ENCODE measurements at places on chromosomes 3 and 15. TPM values are rescaled to one million over a fixed set of nuclear protein-coding genes. Genes with fewer than 3 reads are reported as not detected.

Gene USP13
- 14.4 TPM for total RNA-seq

Gene DPPA4
- 5.3 TPM for total RNA-seq

Gene SLC9C1
- 0.72 TPM for total RNA-seq

Gene CLEC3B
- total RNA-seq = 391 TPM

Gene HHATL
- total RNA-seq = 2.1 TPM

Gene MST1R
- total RNA-seq = 0.79 TPM

Gene ANKRD34C
- total RNA-seq = 0.99 TPM

Gene CFAP44
- total RNA-seq = 33.1 TPM

Gene CCDC13
- total RNA-seq = 2.7 TPM

DNA sequence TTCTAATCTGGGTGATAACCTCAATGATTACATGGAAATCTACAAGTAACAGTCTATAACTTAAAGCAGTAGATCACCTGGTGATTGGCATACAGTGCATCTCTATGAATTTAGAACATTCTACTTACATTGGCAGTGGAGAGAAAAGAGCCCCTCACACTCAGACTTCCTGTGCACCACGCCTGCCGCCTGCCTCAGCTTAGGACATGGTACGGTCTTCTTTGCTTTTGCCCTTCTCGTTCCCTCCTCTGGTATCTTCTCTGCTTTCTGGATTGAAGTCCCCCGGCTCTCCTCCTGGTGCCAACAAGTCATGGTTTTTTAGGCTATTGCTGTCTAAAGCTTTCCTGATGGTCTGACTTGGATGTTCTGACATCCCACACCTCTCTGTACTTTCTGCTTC, 7.9 kb upstream of the KCNMB3 start:
- H3K36me3 ChIP-seq = no peaks in the 10 kb centered on the region
- DNase-seq = no peak
- no peak overlapping the region for H3K4me3 ChIP-seq
- H3K27me3 ChIP-seq = no peaks in the 10 kb centered on the region

- H3K36me3 ChIP-seq = no peaks in the 10 kb centered on the region
- no peak overlapping the region for H3K4me3 ChIP-seq
- no peak overlapping the region for H3K27ac ChIP-seq
- H3K27me3 ChIP-seq = peaks cover 2% of the 10 kb centered on the region
Observed at GRCh38 chr3:72165317-72165716, 380.4 kb upstream of the PROK2 start.

DNA sequence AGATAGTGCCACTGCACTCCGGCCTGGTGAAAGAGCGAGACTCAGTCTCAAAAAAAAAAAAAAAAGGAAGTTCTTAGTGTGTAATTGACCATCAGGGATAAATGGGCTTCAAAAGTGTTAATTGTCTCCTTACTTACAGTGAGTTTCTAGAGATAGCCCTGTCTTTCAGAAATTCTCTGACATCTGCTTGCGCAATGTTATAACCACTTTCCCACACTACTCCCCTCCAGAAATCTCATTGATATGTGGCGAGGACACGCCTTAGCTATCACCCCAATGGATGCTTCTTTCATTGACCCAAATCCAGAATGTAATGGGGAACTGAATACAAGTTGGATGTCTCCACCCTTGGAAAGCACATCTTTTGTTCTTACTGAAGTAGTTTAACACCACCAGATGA, 70.9 kb downstream of the GMPS start:
- H3K27ac ChIP-seq = no peak overlapping the region
- H3K36me3 ChIP-seq = peaks cover 7% of the 10 kb centered on the region
- no peaks in the 10 kb centered on the region for H3K27me3 ChIP-seq
- H3K4me1 ChIP-seq = no peaks in the 10 kb centered on the region

- no peak overlapping the region for H3K4me3 ChIP-seq
- no peak for DNase-seq
- H3K4me1 ChIP-seq = peaks cover 7% of the 10 kb centered on the region
- no peaks in the 10 kb centered on the region for H3K27me3 ChIP-seq
- no peak overlapping the region for H3K27ac ChIP-seq
- no peaks in the 10 kb centered on the region for H3K36me3 ChIP-seq
Observed at GRCh38 chr3:71874618-71875017, 89.7 kb upstream of the PROK2 start.

- H3K4me1 ChIP-seq = peaks cover 10% of the 10 kb centered on the region
- peak; percentile 80 for DNase-seq
- H3K27me3 ChIP-seq = no peaks in the 10 kb centered on the region
- peak overlapping the region; percentile 17 for H3K4me3 ChIP-seq
- H3K36me3 ChIP-seq = no peaks in the 10 kb centered on the region
Observed at GRCh38 chr3:35664460-35664919, 25.2 kb downstream of the ARPP21 start.

- no peak overlapping the region for H3K27ac ChIP-seq
- H3K27me3 ChIP-seq = no peaks in the 10 kb centered on the region
- DNase-seq = no peak
- H3K4me3 ChIP-seq = no peak overlapping the region
- H3K36me3 ChIP-seq = peaks cover 22% of the 10 kb centered on the region
- H3K4me1 ChIP-seq = peaks cover 5% of the 10 kb centered on the region
Observed at GRCh38 chr3:19954676-19955075, 7.8 kb downstream of the RAB5A start.

DNA sequence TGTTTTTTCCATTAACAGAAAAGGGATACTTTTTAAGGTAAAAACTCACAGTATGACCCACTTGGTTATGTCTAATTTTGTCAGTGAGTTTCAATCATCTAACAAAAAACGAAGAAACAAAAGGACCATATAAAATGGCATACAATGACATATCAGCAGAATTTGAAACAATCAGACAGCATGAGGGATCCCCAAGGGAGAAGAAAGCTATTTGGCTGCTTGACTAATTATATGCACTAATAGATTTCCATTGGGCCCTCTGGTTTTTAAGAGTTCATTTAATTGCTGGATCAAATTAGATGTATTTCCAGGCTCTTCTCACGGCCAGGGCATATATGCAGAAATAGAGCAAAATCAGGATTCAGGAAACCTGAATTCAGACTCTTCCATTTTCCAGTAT, 376.4 kb upstream of the GBE1 start:
- H3K4me3 ChIP-seq = no peak overlapping the region
- no peaks in the 10 kb centered on the region for H3K4me1 ChIP-seq
- H3K36me3 ChIP-seq = no peaks in the 10 kb centered on the region

DNA sequence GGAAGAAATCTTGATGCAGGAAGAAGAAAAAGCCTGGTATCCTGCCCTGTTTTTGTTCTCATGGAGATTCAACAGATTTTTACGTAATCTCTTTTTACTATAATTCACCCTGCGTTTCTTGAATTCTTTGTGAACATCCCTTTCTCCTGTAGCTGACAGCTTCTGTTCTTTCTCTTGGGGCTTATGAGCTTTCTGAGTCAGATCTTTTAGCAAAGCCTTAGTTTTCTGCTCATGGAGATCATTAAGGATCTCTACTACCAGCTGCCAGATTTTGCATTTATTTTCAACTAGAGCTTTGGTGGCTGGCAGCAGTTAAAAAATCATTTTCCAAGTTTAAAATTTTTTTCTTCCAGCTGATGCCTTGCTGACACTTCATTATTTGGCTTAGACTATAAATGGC, 51.6 kb downstream of the MOBP start:
- no peak overlapping the region for H3K4me3 ChIP-seq
- H3K27ac ChIP-seq = no peak overlapping the region
- H3K4me1 ChIP-seq = no peaks in the 10 kb centered on the region
- no peaks in the 10 kb centered on the region for H3K27me3 ChIP-seq
- H3K36me3 ChIP-seq = no peaks in the 10 kb centered on the region

DNA sequence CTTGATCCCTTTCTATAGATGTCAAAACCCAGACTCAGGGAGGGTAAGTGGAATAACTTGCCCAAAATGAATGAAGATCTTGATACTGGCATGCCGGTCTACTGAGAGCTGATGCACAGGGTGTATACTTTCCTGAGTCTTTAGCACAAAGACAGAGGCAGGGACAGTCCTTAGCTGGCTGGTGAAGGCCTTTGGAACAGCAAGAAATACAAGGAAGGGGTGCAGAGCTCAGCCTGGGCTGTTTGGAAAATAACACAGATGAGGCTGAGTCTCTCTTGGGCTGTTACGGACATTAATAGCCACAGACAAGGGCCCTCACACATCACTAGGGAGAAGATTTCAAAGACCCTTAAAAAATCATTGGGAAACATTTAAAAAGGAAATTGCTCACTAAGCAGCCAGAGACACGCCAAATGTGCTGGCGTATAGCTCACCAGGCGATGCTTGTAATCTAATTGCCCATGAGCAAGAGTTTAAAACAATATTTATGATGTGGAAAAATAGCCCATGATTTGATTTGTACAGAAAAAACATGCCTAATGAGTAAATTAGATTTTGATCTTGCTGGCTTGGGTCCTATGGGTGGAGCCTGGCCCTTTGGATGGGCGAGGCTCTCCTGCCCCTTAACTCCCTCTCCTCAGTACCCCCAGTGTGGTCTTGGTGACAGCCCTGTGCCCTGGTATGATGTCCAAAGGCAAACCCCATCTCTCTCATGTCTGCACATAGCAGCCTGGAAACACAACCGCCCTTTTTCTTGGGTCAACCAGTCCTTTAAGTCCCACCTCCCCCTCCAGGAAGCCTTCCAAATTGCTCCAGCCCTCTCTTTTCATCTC, 81.8 kb upstream of the MRPS22 start:
- peak; percentile 10 for DNase-seq
- H3K36me3 ChIP-seq = no peaks in the 10 kb centered on the region
- peaks cover 18% of the 10 kb centered on the region for H3K4me1 ChIP-seq
- H3K27ac ChIP-seq = no peak overlapping the region
- H3K27me3 ChIP-seq = no peaks in the 10 kb centered on the region

DNA sequence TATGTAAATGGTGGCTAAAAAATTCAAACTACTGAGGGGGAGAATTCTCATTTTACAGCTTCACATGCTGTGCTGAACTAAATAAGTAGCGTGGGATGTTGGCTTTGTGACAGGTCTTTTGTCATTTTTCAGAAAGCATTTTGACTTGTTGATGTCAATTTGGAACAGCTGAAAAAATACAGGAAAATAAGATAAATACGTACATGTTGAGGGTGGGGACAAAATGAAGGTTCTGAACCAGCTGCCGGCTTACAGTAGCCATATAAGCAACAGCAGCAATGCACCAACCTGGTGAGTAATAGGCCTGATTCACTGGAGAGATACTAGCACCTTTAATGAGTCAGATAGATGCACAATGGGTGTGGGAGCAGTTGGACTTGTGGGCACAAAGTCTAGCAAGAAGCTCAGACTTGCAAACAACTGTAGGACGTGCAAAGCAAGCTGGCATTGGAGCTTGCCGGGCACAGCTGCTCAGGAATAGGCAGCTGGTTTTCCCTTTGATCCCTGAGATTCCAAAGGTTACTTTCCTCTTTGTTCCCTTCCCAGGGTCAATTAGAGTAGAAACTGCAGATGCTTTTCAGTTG, 12.9 kb downstream of the B3GNT5 start:
- H3K4me1 ChIP-seq = peaks cover 17% of the 10 kb centered on the region
- peaks cover 6% of the 10 kb centered on the region for H3K36me3 ChIP-seq
- peak overlapping the region; percentile 93 for H3K27ac ChIP-seq
- peak overlapping the region; percentile 31 for H3K4me3 ChIP-seq
- peak; percentile 68 for DNase-seq
- no peaks in the 10 kb centered on the region for H3K27me3 ChIP-seq

DNA sequence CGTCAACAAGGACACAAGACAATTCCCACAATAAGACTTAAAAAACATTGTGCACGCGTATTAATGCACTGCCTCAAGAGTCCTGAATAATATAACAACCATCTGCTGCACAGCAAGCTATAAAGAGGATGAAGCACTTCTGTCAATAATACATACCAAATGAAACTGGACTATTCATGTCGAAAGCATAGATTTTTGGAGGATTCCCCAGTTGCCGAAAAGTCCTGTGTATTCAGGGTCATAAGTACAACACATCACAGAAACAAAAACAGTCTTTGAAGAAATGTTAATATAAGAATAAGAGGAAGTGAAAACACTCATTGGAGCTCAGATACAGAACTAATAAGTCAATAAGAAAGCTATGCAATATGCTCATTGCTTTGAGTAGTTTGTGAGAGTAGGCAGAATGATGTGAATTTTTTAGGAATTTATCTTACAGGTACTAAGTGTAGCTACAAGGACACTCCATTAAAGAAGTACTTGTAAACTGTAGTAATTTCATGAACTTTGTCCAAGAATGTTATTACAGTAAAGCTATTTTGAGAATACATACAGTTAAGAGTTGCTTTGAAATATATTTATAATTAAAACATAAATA, 31.6 kb downstream of the CBLB start:
- H3K4me1 ChIP-seq = no peaks in the 10 kb centered on the region
- no peak overlapping the region for H3K4me3 ChIP-seq
- H3K36me3 ChIP-seq = no peaks in the 10 kb centered on the region

DNA sequence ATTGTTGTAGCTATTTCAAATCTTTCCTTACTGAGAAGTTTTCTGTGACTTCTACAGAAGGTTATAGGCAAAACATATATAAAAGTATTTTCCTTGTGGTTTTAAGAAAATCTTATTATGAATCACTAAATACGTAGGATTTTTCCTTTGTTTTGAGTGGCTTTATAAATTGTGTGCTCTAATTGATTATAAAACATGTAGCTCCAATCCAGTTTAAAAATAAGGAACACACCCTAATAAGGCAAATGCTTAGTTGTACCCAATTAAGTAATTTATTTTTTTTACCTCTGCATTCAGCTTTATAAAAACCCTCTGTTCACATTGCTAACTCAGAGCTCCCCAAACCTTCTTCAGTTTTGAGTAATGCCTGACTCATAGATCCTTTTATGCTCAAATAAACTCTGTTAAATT, 408.0 kb downstream of the NAALADL2 start:
- H3K4me1 ChIP-seq = no peaks in the 10 kb centered on the region
- no peak overlapping the region for H3K27ac ChIP-seq
- no peak for DNase-seq
- H3K36me3 ChIP-seq = no peaks in the 10 kb centered on the region
- H3K27me3 ChIP-seq = no peaks in the 10 kb centered on the region
- no peak overlapping the region for H3K4me3 ChIP-seq

GRCh38 chr3:159843840-159844730, 144.6 kb upstream of the IL12A start:
- H3K36me3 ChIP-seq = no peaks in the 10 kb centered on the region
- no peaks in the 10 kb centered on the region for H3K27me3 ChIP-seq
- H3K4me1 ChIP-seq = peaks cover 20% of the 10 kb centered on the region
- H3K4me3 ChIP-seq = no peak overlapping the region
- DNase-seq = peak; percentile 68
- H3K27ac ChIP-seq = peak overlapping the region; percentile 82

- H3K27me3 ChIP-seq = no peaks in the 10 kb centered on the region
- no peak for DNase-seq
- no peak overlapping the region for H3K4me3 ChIP-seq
- H3K27ac ChIP-seq = no peak overlapping the region
Observed at GRCh38 chr3:40299721-40300335, 9.7 kb upstream of the EIF1B start.

DNA sequence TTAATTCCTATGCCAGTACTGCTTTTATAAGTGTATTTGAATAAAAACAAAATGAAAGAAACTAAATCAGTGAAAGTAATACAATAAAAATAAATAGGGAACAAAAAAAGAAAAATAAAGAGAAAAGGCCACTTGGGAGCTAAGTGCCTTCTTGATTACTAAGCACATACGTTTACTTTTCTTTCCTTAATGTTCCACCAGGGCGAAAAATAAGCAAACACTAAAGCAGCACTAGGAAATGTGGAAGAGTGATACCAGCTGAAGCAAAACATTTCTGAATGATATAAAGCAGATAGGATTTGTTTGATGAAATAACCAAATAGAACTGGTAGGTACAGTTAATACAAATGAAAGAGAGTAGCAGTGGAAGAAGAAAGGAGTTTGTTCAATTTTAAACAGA, 132.8 kb upstream of the ZPLD1 start:
- H3K4me1 ChIP-seq = no peaks in the 10 kb centered on the region
- H3K36me3 ChIP-seq = no peaks in the 10 kb centered on the region
- no peak for DNase-seq
- H3K27me3 ChIP-seq = no peaks in the 10 kb centered on the region

All from spinal cord (tissue), 10 donors.